ENCODE measurements at places on chromosomes 3 and 15.
A peak's percentile ranks its signal among the peaks of the same experiment; 100 is the strongest.

GRCh38 chr3:166634091-166634746 is 745.9 kb downstream of the ZBBX start:
- no peak for DNase-seq

DNA sequence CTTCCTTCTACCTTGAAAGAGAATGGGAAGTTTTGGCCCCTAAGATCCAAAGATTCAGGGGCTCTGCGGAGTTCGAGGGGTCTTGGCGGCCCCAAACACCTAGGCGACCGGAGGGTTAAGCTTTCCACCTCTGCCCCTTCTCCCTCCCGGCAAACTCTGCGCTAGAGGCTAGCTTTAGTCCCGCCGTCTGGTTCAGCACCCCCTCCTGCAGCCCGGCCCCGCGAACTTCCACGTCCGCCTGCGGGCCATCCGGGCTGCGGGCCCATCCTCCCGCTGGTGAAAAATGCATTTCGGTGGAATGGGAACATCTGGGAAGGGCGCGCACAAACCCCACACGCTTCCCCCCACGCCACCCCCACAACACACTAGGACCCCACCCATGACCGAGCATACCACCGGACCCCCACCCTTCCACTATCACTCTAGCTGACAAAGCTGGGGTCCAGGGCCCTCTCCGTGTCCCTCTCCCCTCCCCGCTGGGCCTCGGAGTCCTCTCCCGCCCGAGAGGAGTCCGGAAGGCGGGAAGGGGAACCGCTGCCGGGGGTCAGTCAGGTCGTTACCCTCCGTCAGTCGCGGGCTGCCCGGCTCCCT is 1.0 kb downstream of the SHOX2 start:
- no peak for DNase-seq

DNA sequence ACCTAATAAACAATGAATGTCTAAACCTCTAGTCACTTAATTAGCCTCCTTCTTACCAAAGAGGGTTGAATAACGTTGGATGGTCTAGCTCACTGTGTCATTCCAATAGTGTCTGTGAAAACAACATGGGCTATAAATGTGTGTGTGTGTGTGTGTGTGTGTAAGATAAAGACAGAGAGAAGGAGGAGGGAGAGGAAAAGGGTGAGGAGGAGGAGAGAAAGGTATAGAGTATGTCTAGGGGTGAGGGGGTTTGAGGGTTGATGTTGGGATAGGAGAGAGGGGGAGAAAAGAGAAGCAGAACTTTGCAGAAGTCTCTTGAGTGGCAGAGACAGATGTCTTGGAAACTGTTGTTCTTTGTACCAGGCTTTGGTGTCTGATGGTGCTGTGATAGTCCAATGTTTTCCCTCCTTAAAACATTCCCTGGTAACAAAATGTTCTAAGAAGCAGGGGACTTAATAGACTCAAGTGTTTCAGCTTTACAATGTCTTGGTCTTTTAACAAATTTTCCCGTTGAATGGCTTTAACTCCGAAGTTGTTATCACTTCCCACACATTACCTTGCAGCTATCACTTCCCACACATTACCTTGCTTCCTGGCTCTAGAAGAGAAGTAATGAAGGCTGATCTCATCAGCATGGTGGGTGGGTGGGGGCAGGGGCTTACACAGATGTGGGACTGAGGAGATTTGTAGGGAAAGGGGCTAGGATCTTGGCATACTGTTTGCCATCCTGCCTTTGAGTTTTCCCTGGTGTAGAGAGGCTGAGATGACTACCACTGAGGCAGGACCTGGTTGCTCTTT is 57.8 kb upstream of the ETV5 start:
- no peak for DNase-seq

DNA sequence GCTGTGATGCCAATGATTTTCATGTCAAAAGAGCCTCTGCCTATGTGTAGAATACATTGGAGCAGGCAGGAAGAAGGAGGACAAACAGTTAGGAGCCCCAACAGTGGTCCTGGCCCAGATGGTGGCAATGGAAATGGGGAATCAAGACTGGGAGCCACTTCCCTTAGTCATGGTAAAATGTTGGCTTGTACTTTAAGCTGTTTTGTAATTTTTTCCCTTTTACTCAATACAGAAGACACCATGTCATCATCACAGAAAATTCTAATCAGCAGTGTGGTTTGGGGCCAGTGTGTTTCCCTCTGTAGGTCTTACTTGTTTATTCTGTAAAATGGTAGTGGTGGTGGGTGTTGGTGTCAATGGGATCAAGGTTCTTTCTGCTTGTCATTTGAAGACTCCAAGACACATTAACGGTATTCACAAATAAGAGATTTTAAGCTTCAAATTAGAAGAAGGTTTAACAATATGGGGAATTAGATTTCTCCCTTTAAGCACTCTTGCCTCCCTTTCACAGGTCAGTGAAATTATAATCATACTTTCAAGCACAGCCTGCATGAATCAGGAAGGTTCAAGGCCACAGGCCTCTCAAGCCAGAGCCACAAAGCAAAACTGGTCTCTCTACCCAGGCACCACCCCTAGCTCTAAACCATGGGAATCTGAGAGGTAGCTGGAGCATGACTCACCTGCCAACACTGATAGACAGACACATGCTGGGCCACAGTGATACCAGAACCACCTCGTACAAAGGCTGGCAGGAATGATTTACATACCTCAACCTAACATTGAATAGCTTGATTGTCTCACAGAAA is 24.9 kb downstream of the SIAH2 start:
- DNase-seq: peak; percentile 74

DNA sequence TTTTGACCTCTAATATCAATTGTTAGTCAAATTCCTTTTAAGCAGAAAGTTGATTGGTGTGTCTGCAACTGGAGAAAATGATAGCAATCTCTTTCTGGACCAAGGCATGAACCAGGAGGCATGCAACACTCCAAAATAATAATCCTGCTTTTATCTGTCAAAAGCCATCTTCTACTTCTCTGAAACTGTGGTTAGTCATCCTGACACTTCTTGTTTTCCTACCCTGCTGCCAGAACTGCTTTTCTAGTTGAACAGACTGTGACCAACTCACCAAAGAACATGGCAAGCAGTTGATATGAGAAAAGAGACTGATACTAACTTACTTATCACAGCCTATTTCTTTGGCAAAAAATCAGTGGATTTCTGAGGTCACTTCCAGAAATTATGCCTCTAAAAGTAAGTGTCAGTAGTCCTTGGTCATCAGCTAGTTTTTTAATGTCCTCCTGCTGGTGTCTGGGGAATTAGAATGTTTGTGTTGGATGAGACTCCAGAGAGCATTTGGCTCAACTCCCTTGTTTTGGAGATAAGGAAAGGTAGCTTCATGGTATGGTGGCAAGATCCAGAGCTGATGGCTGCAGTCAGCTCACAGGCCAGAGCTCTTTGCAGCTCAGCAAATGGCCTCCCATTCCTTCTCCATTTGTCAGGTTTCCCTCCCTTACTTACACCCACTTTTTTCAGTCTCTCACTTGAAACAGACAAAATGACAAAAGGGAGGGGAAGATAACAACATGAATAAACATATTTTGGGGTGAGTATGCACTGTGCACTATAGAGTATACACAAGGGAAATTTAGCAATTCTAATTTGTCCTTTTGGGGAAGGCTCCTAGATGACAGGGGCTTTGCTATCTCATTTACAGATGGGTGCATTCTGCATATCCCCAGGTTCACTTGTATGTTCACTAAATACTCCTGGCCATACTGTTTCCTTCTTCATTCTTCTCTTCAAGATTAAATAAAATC is 7.0 kb downstream of the CRYGS start:
- no peak for DNase-seq

- DNase-seq: no peak
These were observed 142.7 kb downstream of the GHSR start for GRCh38 chr3:172305552-172305951.

DNA sequence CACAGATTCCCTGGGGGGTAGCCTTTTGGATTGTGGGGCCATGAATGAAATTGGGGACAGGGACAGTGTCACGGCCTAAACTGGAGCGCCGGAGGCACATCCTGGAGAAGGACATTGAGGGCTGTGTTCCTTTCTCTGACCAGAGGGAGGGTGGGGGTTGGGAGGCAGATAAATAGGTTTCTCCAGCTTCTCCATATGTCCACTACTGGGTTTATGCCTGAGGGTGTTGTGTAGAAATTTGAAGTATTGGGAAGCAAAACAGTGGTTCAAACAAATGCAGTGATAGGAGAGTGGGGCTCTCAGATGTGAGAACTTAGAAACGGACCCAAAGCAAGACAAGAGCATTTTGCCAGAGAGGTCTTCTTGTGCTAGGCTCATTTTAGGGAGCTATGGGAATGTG is 34.3 kb downstream of the TRIM71 start:
- no peak for DNase-seq

DNA sequence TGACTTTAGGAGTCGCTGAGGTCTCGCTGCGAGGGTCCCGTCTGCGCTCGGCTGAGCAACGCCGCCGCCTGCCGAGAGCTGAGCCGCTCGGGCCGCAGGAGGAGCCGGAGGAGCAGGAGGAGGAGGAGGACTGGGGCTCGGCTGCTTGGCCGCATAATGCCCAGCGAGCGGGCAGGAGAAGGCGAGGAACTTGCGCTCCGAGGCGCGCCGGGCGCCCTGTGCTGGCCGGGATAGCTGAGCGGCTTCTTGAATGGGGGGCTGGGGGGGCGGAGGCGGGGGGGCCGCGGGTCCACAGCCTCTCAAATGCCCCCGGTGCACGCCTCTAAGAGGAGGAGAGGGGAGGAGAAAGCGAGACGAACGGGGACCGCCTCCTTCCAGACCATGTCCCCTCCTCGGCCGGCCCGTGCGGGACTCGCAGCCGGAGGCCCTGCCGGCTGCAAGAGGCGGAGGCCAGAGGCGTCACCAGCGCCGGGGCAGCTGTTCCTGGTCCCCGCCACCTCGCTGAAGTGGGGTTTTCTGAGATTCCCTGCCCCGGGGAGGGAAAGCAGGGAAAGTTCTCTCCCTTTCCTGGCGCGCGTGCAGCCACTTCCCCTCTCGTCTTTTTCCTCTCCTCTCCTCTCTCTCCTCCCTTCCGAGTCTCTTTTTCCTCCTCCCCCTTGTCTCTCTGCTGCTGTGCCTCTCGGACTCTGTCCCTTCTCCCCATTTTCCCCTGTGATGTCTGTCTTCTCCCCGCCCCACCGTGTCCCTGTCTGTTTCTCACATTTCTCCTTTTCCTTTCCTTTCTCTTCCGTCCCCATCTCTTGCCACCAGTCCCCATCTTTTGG is at the start of gene ADAMTS9:
Gene ADAMTS9 (minus strand): TSS at position 220 of the 824 bp plus-strand sequence. CDS start 343 bp downstream, outside the sequence.
- DNase-seq: no peak

GRCh38 chr15:44458429-44458828 is 31.0 kb downstream of the CTDSPL2 start:
- no peak for DNase-seq

DNA sequence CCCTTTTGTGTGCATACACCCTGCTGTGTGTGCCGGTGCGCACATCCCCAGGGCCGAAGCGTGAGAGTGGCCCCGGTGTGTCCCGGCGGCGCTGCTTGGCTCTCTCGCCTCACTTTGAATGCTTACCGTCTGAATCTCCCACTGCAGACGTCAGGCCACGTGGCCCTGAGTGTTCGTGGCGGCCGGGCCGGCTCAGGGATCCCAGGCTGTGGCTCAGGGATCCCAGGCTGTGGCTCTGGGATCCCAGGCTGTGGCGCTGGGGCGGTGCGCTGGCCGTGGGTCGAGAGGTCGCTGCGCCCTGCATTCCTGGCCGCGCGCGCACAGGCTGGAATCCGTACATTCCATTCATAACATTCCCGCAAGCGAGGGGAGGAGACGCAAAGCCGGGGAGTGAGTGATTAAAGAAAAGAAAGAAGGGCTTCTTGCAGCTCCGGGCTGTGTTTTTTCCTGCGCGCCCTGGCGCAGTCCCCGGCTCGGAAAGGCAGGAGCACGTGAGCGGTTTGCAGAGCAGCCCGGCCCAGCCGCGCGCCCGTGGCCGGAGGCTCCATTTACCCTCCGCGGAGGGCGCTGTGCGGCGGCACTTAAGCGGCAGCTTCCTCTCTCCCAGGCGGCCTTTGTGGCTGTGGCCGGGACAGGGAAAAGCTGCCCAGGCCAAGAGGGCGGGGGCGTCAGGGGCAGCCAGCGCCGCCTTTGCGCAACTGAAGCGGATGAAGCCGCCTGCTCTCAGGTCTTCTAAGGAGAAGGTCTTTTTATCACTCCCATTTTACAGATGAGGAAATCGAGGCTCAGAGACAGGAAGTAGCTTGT is 87.0 kb upstream of the ALDH1L1 start:
- DNase-seq: peak; percentile 18

GRCh38 chr3:88034491-88035275 is 24.1 kb downstream of the CGGBP1 start:
- no peak for DNase-seq

DNA sequence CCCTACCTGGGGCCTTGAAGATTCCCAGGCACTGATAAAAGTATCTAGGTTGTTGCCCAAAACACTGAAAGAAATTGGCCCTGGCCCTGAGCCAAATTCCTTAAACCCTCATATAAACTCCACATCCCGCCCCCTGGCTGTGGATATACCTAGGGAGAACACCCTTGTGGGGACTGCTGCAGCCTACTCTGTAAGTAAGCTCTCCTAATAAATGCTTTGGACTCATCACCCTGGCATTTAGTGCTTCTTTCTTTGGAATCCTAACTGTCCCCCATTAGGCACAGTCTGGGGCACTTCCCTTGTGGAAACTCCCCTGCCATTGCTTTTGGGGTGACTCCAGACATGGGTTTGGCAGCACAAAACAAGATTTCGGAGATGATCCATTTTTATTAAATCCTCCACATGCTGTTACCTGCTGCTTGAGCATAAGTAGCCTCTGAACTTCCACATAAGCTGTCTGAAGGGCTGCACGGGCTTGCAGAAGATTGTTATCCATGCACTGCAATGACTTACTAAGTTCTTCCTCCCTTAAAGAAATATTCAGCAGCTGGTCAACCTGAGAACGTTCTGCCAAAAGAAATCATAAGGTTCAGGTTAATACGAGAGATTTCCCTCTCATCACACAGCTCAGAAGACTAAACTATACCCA is 46.4 kb downstream of the ZNF106 start:
- DNase-seq: no peak

GRCh38 chr3:121698901-121699300 is 38.2 kb upstream of the HCLS1 start:
- no peak for DNase-seq

- peak; percentile 30 for DNase-seq
These were observed at the start of gene ABI3BP for GRCh38 chr3:100993309-100993708. ABI3BP (minus strand) TSS chr3:100993421; CDS start chr3:100993384, 37 bp downstream.

- DNase-seq: no peak
These were observed 63.9 kb downstream of the TRPC1 start for GRCh38 chr3:142787719-142788118.

GRCh38 chr15:45201557-45201859 is 13.7 kb upstream of the SHF start:
- DNase-seq: no peak

DNA sequence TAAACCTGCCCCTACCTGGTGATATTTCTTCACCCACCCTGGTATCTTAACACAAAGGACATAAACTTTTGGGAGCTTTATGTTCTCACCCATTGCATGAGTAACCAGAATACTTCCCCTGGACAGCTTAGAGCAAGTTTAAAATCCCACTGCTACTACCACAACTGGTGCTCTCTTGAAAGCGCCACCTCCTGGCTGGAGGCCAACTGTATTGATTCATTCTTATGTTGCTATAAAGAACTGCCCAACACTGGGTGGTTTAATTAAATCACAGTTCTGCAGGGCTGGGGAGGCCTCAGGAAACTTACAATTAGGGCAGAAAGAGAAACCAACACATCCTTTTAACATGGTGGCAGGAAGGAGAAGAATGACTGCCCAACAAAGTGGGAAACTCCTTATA is 592.4 kb downstream of the EPHA3 start:
- DNase-seq: no peak

- no peak for DNase-seq
These were observed 23.1 kb downstream of the HCN4 start for GRCh38 chr15:73345658-73346057.

GRCh38 chr3:129403450-129403849 is 25.0 kb downstream of the EFCAB12 start:
- no peak for DNase-seq

Data from stimulated activated CD8-positive, alpha-beta memory T cell treated with anti-CD3 and anti-CD28 coated beads, Interleukin-4, amount 100 ng/mL, for 48 hours (primary cell).